Stimulated activated CD4-positive, alpha-beta T cell treated with anti-CD3 and anti-CD28 coated beads, Interleukin-1b, Interleukin-23, amount 100 ng/mL, for 24 hours (primary cell): ENCODE measurements at places on chromosomes 4 and X.

- DNase-seq = no peak
Observed at GRCh38 chr4:61462451-61463326, 262.6 kb downstream of the ADGRL3 start.

DNA sequence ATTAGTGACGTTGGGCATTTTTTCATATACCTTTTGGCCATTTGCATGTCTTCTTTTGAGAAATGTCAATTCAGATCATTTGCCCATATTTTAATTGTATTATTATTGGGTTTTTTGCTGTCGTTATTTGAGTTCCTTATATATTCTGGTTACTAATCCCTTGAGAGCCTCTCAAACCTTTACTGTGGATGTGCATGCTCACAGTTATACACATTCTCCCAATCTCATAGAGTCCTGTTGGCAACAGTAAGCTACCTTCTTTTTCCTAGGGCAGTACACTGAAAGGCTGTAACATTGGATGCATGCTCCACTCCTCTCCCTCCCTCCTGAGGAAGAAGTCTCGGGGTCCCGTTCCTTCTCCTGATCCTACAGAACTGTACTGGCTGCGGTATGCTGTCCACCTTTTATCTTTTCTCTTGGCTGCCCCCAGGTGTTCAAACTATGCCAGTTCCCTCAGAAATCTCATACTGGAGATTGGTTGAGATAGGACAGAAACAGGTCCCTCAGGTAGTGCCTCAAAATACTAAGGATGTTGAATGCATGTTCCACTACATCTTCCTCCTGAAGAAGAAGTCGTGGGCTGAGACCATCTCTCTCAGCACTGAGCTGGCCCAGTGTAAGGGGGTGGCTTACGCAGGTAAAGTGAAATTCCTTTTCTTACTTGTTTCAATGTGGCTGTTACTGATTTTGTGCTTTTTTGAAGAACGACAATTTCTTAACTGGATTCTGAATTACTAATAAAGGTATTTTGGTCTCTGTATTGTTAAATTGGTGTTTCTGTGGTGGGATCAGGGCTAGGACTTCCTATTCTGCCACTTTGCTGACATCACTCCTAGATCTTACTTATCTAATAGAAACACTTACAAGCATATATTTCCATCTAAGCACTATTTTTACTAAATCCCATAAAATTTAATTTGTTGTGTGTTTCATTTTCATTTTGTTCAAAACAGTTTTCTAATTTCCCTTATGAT, 145.4 kb upstream of the HUWE1 start:
- peak; percentile 27 for DNase-seq

DNA sequence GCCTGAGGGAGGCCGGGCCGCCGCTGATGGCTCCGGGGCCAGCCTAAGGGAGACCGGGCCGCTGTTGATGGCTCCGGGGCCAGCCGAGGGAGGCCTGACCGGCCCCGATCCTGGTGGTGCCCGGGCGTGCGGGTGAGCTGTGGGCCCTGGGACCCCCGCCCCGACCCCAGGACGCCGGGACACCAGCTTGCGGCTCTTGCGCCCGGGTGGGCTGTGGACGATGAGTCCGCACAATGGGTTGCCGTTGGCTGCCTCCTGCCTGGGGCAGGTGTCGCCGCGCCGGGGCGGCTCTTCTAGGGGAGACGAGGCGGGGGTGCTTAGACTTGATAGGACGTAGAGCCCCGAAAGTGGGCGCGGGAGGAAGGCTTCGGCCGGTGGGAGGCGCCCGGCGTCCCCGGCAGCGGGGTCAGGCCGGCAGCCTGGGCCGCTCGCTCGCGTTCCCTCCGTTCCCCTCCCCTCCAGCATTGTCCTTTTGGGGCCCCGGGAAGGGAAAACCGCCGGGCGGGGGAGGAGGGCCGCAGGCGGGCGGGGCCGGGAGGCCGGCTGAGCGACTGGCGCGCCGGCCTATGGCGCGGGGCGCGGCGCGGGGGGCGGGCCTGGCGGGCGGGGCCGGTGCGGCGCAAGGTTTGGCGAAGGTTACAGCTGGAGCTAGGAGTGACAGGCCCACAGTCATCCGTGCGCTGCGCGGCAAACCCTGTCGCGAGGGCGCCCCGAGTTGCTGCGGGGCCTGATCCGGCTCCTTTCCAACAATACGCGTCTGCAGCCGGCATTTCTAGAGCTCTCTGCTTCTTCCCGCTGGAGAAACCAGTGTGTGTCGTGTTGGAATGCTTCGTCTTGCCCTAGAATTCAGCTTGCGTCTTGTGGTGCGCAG, 819 bp downstream of the KIAA0232 start:
- DNase-seq = peak; percentile 82

GRCh38 chr4:128371876-128372275, 84.3 kb upstream of the PGRMC2 start:
- DNase-seq = no peak

DNA sequence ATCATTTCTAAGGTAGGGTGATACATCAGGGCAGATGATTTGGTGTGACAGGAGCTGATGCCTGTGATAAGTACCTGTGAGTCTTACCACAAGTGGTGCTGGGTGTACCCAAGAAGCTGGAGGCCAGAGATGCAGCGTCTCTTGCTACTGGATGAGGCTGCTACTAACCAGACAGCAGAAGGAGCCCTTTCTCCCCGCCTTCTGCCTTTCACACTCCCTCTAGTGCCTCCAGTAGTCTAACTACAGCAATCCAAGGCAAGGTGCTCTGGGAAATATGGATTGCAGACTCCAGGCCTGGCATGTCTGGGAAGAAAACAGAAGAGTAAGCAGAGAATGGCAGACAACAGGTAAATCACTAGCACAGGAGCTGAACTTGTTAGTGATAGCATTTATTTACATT, 470.8 kb downstream of the NKX6-1 start:
- no peak for DNase-seq

DNA sequence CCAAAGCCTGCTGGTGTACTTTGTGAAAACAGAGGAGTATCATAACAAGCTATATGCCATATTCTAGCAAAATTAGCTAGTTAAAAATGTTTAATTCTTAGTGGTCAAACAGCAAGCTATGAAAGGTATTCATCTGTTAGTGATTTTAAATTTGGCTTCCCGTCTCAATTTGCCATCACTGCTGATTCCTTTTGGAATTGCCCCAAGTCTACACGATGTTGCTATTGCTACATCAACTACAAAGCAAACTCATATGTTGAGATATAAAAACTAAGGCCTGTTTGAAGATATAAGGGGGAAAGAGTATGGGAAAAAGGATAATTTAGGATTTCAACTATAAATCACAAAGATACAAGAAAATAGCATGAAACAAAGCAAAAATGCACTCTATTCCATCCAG, 146.1 kb downstream of the COL25A1 start:
- no peak for DNase-seq

- DNase-seq = no peak
Observed at GRCh38 chrX:34275699-34276098, 143.6 kb upstream of the FAM47A start.

GRCh38 chr4:28082686-28083390, 1222.2 kb downstream of the STIM2 start:
- DNase-seq = no peak

GRCh38 chrX:37652589-37653231, 32.9 kb upstream of the XK start:
- no peak for DNase-seq

GRCh38 chr4:15231265-15232091, 196.4 kb upstream of the C1QTNF7 start:
- DNase-seq = peak; percentile 69

- DNase-seq = no peak
Observed at GRCh38 chr4:133000012-133000411, 149.1 kb upstream of the PCDH10 start.

GRCh38 chrX:74458736-74459135, 37.4 kb downstream of the SLC16A2 start:
- DNase-seq = no peak

DNA sequence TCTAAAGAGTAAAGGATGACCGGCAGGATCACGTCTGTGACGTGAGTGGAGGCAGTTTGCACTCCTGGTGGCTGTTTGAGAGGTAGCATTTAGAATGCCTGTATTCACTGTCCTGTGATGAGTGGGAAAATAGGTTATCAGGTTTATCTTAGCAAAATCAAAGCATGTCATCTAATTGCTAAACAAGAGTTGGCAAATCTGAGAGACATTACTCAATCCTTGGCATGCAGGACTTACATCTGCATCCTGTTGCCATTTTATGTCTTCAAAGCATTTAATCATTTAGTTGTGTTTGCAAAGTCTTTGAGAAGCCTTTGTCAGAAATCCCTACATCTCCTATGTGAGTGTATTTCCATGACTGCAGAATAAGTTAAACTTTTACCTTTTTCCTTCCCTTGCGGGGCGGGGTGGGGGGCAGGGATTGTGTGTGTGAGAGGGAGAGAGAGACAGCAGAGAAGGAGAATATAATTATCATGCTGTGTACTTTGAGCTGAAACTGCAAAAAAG, 41.4 kb upstream of the MSANTD1 start:
- no peak for DNase-seq

DNA sequence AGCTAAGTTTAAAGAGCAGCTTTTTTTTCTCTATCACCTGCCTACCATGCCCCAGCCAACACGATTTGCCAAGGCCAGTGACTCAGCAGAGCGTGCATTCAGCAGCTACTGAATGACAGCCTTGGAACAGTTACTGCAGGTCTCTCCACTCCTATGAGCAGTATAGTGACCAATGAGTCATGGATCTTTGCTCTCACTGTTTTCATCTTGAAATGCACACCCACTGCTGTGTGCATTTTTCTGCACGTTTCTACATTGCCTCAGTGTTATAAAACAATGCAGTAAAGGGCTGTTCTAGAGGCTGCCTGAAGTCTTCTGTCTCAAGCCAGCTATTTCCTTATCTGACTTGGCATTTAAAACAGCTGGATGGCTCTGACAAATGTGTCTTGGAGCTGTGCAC, 66.0 kb upstream of the C4orf54 start:
- no peak for DNase-seq
